ENCODE measurements at places on chromosomes 13 and 19.

- DNase-seq, result no peak
Observed at GRCh38 chr13:20193162-20193906, 596 bp upstream of the GJB2 start.

DNA sequence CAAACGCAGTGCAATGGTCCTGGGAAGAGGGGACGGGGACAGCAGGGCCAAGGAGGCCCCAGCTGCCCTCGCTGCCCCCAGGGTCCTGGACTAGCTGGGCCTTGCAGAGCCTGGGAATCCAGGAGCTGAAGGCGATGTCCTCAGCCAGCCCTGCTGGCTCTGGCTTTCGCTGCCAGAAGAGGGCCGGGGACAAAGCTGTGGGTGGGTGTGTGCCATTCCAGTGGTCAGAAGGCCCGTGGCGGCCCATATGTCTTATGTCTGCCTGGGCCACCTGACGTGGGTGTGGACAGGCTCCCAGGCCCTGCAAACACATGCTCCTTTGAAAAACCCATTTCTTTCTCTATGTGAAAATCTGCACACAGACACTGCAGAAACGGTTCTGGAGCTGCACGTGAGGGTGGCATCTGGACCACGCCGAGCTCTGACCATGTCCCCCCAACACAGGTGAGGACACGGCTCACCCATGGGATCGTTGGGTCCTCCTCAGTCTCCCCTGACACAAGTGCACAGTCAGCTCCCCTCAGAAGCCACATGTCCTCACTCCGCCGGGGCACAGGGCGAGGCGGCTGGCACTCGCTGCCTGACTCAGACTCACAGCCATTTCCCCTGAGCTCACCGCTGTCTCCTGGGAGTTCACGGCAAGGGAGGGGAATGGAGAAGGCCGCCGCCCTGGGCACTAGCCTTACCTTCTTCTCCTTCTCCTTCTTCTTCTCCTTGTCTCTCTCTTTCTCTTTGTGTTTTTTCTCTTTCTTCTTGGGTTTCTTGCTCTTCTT is 16.9 kb downstream of the IZUMO4 start:
- DNase-seq, result peak; percentile 73

DNA sequence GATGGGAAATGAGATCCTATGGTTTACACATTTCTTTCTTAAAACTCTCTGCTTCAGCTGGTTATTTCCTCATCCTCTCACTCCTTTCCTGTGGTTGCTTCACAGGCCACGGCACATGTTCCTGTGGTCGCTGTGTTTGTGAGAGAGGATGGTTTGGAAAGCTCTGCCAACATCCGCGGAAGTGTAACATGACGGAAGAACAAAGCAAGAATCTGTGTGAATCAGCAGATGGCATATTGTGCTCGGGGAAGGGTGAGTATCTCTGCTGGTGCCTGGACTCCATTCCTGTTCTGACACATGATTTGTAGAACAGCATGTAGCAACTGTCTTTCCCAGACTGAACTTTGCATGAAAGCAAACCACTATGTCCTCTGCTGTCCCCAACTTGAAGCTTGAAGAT is 254.2 kb downstream of the ITGBL1 start:
- DNase-seq, result peak; percentile 85

DNA sequence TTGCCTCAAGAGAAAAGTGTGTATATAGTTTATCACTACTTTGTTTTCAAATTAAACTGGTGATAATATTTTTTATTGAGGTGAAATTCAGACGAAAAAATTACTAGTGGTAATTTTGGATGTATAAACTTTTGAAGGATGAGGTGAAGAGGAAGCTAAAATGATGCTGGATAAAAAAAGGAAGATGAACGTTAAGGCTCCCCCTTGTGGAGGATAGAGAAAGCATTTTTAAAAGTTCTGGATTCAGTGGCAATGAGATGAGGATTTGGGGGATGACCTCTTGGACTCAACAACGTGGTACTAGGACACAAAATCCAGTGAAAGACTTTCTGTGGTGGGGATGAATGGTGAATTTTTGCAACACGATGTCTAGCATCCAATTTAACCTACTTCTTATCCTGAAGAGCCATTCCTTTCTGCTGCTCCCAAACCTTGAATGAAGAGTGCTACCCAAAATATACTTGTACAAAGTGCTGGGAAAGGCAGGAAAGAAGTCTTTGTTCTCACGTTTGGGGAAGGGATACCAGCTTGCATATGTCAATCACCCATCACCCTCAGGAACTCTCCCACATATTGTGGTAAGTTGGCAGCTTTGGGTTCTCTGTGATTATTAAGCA is 7.3 kb upstream of the SIGLEC5 start:
- DNase-seq, result no peak

- no peak for DNase-seq
Observed at GRCh38 chr13:45733361-45733760, 31.2 kb downstream of the CBY2 start.

DNA sequence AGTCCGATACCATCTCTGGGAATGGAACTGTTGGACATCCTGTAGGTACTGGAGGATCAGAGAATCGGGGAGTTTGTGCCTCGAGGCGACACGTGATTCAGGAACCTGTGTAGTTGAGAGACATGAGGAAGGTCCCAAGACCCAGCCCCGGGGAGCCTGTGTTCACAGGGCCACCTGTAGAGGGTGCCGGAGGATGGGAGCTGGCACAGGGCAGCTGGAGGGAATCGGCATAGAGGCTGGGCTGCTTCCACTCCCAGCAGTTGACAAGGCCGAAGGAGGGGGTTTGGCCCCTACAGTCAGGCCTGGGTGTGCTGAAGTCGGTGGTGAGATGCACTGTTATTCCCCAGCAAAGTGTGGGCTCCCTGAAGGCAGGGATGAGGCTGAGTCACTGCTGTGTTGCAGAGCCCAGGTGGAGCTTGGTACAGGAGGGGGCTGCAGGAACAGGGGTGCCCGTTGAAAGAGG is 2.5 kb upstream of the ISYNA1 start:
- DNase-seq, result no peak

- peak; percentile 23 for DNase-seq
Observed at GRCh38 chr19:18488403-18488723, 33.5 kb downstream of the ELL start.

All from fibroblast of skin of scalp (primary cell).